MM.1S (cell line): ENCODE measurements at places on chromosomes 1 and 21.

- no peak for DNase-seq
Observed at GRCh38 chr21:43190544-43190943, 21.7 kb downstream of the CRYAA start.

DNA sequence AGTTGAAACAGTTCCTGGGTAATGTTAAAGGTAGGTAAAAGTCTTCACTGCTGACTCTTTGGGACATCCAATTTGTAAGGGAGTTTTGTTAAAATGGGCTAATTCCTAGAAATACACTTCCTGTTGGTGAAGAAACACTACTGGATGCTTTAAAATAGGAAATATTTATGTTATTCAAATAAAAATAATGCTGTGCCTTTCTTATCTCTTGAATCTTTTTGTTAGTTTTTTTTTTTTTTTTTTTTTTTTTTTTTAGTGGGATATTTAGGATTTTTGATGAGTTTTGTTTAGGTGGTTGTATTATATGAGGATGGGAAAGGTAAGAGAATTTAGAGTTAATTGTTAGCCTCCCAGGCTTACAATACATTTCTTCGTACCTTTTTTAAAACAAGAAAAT is 4.5 kb downstream of the MAGI3 start:
- no peak for DNase-seq

GRCh38 chr1:62904856-62905225 is 120.9 kb downstream of the ATG4C start:
- DNase-seq, result no peak

DNA sequence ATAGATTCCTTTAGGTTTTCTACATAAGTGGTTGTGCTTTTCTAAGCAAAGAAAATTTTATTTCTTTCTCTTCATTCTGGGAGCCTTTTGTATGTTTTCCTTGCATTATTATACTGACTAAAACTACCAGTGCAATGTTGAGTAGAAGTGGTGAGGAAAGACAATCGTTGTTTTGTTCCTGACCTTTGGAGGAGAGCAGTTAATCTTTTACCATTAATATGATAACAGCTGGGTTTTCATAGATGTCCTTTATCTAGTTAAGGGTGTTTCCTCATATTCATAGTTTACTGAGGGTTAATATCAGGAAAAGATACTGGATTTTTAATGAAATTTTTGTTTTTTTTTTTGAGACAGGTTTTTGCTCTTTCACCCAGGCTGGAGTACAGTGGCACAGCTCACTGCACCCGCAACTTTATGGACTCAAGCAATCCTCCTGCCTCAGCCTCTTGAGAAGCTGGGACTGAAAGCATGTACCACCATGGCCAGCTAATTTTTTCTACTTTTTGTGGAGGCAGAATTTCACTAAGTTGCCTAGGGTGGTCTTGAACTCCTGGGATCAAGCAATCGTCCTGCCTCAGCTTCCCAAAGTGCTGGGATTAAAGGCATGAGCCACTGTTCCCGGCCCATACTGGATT is 9.0 kb upstream of the KCTD3 start:
- DNase-seq, result no peak

- DNase-seq, result no peak
Observed at GRCh38 chr1:153475282-153475681, 14.8 kb upstream of the S100A7 start.

GRCh38 chr1:94973309-94973922 is 46.5 kb upstream of the CNN3 start:
- DNase-seq, result no peak

- peak; percentile 75 for DNase-seq
Observed at GRCh38 chr1:72037745-72038343, 244.5 kb downstream of the NEGR1 start.

GRCh38 chr1:9996624-9997582 is at the start of gene RBP7:
Gene RBP7 (plus strand): TSS chr1:9997228. CDS start chr1:9997259, 31 bp downstream.
- DNase-seq, result no peak

- DNase-seq, result no peak
Observed at GRCh38 chr1:161082483-161082882, 6.9 kb downstream of the NECTIN4 start.

- no peak for DNase-seq
Observed at GRCh38 chr1:234970401-234970730, 158.3 kb downstream of the TOMM20 start.
